ENCODE measurements at places on chromosomes 2 and 18. TPM values are rescaled to one million over a fixed set of nuclear protein-coding genes. Genes with fewer than 3 reads are reported as not detected.

The MAL gene
- 63.8 TPM for total RNA-seq

The CDH20 gene
- not detected for total RNA-seq

The PXDN gene
- 197 TPM for total RNA-seq

The IL36RN gene
- total RNA-seq = not detected

The EGR4 gene
- 0.07 TPM for total RNA-seq

The TEX44 gene
- total RNA-seq = not detected

The LAMA1 gene
- 10.1 TPM for total RNA-seq

The DSEL gene
- total RNA-seq = 7.1 TPM

- DNase-seq = no peak
These were observed 45.7 kb downstream of the RRM2 start for GRCh38 chr2:10168221-10168620.

GRCh38 chr18:7393080-7393479 is 162.2 kb downstream of the LRRC30 start:
- no peak for DNase-seq

- no peak for DNase-seq
These were observed 80.1 kb downstream of the FIGN start for GRCh38 chr2:163655667-163656066.

DNA sequence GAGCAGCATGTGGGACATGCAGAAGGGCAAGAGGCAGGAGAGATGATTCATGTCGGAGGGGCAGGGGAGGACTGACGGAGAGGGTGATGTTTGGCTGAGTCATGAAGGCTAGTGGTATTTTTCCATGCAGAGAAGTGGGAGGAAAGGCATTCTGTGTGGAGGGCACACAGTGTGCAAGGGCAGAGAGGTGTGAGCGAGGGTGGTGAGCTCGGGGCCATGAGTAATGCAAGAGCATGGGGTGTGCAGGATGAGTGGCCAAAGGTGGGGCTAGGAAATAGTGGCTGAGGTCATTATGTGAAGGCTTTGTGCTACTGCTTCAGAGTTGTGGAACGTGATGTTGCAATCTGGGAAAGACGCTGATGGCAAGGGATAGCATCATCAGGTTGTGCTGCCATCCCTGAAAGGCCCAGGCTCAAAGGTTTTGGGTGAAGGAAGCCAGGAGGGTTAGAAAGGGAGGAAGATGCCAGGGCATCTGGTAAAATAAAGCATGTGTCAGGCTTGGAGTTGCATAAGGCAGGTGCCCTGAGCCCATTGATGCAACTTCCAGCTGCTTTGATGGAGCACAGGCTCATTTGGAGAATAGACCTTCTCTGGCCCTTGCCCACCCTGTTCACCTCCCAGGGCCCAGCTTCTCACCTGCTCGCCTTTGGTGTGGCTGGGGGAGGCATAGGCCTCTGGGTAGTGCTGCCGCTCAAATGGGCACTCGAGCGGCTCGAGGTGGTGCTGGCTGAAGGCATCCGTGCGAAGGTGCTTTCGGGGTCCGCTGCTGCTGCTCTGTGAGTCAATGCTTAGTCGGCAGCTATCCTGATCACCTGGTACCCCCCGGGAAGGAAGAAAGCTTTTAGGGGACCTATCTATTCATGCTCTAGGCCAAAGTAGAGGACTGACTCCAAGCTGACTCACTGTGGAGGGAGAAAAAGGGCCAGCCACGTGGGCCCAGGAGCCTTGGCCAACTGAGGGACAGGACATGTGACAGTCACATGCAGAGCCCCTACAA is 37.5 kb downstream of the PAX8 start:
- peak; percentile 100 for DNase-seq

DNA sequence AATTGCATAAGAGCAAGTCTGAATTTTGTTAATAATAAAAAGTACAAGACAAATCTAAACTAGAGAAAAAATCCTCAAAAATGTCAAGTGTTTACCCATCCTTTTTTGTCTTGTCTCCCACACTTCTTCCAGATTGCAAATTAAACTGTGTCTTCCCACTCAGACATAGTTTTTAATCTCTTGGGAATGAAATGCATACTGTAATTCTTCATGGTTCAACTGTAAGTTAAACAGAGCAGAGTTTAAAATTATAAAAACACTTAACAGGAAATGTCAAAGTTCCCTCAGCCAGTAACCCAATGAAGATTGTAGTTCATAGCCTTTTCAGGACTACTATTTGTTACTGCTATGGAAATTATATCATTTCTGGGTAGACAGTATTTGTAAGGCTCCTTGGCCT is 171.8 kb downstream of the UBE2E3 start:
- DNase-seq = no peak

DNA sequence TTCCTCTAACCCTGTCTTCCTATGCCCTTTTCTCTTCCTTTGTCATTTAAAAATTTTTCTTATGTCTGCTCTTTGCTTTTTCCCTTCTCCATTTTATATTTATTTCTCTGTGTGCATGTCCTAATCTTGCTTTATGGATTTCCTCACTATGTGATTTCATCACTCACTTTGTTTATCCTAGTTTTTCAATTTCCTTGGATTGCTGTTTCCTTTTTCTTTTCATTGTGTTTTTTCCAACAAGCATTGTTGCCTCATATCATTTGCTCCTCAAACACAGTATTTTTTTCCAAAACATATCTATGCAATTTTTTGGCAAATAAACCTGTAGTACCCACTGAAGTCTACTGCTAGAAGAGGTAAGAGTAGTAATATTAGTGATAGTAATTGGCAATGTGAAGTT is 67.4 kb upstream of the PNPT1 start:
- DNase-seq = no peak

DNA sequence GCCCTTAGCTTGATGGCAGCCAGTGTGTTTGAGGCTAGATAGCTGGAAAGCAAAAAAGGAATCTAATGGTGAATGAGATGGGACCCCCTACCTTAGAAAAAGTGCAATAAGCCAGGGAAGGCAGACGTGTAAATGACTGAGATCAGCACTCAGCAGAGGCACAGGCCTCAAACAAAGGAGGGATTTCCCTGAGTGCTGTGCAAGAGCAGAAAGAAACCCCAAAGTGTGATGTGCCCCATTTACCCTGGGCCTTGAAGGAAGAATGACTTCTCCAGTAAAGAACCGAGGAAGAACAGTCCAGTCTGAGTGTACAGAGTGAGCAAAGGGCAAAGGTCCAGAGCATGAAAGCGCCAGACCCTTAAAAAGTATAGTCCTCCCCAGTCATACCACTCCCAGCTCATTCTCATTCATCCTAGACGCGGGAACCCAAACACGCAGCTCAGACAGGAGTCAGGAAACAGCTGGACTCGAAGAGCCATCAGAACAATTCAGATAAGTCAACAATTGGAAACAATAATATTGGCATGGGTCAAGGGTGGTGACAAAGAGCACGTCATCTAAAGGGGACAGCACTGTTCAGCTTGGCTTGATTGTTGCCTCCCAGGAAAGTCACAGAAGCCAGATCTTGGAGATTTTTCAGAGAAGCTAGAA is 121.7 kb downstream of the INO80D start:
- DNase-seq = no peak

DNA sequence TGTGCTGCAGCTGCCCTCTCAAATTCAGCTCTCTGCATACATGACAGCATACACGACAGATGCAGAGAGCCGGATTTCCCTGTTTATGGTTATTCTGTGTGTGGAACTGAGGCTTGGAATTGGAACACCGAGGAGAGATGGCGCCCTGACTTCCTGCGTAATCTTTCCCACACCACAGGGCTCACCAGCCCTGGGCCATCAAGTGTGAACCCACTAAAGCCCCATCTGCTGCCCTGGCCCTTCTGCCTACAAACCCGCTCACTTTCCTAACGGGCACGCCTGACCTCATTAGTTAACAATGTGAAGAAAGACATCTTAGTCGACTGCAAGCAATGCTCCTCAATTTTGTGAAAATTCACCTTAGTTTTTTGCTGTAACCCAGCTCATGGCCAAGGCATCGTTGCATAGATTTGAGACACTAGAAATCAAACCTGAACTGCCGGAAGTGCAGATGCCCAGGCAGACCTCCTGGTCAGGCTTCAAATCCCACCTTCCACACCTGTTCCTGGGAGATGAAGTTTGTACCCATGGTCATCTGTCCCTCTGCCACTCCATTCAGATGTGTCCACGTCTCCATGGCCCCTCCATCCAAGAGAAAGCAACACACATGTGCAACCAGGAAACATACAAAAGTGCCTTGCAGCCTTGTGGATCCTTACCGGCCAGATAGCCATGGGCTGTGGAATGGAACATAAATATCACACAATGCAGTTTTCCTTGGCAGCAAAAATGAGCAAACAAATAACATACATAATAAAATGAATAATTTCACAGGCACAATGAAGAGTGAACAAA is 5.0 kb upstream of the CIDEA start:
- DNase-seq = no peak

- DNase-seq = no peak
These were observed at the start of gene TDRD15 for GRCh38 chr2:21123473-21124393. TSS of gene TDRD15 (plus strand) at chr2:21123968. CDS start at chr2:21137468, 13,500 bp downstream.

- no peak for DNase-seq
These were observed 96.3 kb upstream of the B3GNT2 start for GRCh38 chr2:62099523-62100175.

DNA sequence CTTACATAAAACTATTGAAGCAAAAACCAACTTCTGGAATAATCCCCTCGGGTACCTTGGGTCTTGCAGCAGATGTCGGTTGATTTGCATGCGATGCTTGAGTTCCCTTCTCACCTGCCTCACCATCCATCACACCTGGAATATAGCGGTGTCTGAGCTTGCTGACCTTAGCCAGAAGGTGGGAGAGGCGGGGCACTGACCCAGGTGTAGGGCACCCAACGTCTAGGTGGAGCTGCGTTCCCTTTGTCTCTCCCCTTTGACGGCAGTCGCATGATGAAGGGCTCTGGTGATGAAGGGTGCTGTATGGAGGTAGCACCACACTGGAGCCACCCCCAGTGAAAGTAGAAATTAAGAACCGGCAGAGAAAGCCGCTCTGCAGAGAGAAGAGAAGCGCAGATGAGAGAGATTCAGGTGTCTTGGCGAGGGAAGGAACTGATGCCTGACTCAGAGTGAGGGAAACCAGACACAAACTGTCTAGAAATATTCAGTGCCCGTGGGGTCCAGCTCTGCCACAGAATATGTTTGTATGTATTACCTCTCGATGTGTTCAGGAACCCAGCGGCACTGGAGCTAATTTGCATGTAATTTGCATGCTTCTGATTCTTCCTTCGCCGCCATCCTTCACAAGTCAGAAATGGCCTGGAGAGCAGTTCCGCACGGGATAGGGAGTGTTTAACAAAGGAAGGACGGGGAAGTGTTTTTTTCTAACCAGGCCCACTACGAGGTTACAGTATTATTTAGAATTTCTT is 19.4 kb upstream of the MBP start:
- no peak for DNase-seq

DNA sequence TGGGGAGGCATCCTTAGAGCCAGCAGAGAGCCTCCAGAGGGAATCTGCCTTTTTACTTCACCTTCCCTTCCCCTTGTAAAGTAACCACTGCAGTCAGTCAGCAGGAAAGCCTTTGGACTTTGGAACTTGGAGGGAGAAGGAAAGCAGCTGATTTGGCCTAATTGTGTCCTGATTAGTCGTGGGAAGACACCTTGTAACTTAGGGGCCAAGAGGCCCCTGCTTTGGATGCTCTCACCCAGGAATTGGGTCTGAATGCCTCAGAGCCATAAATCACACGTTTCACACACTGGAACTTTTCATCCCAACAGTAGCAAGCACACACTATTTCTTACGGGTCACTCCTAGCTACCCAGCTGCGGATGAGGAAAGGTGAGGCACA is 81.0 kb upstream of the PPM1B start:
- no peak for DNase-seq

DNA sequence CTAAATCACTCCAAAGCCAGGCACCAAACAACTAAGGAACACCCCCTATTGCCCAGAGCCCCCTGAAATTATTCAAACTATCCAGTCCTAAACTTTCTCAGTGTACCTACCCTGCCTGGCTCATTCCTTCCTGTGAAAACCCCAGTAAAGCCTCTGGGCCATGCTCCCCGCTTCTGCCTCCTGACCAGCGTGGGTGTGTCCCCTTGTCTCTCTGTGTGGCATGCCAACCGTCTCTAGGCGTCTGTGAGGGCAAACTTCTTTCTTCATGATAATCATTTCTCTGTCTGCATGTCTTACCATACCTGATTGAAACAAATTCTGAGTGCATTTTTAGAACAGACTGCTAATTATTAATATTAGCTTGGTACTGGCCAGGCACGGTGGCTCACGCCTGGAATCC is 109.0 kb upstream of the MSH2 start:
- DNase-seq = no peak

- DNase-seq = no peak
These were observed at the start of gene NAB1 for GRCh38 chr2:190649035-190649797. TSS of gene NAB1 (plus strand) at chr2:190649083. CDS start at chr2:190659177, 10,094 bp downstream.

DNA sequence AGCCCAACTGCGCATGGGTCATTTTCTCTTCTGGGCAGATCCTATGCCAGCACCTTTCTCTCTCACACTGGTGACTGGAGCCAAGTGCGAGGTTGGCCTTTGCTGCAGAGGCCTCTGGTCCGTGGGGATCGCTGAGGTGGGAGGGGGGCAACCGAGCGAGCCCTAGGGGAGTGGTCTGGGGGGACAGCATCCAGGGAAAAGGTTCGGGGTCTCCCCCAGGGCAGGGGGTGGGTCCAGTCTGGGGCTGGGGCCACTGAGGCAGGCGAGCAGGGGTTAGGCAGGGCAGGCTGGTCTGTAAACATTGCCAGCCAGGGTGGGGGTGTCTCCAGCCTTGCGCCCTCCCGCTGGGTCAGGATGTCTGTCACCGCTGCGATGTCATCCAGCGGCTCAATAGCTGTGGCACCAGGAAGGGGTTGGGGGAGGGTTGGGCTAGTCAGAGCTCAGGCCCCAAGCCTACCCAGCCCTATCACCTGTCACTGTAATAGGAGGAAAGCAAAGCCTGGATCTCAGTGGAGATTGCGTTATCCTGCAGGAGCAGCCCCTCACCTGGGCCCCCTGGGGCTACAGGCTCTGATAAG is 4.7 kb downstream of the WDR54 start:
- DNase-seq = no peak

DNA sequence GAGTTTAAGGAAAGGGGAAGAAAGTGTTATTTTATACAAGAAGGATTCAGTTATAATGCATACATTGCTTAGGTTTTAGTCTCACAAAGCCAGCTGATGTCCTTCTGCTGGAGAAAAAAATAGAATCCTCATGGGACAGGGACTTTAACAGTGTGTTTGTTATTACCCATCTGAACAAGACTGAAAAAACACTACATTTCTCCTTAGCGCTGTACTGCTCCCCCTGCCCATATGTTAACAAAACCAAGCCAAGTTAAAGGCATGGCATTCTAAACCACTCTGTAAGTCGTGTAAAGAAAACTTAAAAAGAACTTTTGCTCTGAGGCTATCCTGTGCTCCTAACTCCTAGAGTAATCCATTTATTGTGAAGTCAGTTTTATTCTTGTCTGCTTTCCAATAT is 102.6 kb upstream of the NYAP2 start:
- DNase-seq = no peak

Measured in epithelial cell of proximal tubule (primary cell).